H4 (cell line): ENCODE measurements at places on chromosomes 12 and 14. TPM values are rescaled to one million over a fixed set of nuclear protein-coding genes. Genes with fewer than 3 reads are reported as not detected.

- DNase-seq = no peak
These were observed 17.4 kb downstream of the PPP1CC start for GRCh38 chr12:110725267-110725666.

DNA sequence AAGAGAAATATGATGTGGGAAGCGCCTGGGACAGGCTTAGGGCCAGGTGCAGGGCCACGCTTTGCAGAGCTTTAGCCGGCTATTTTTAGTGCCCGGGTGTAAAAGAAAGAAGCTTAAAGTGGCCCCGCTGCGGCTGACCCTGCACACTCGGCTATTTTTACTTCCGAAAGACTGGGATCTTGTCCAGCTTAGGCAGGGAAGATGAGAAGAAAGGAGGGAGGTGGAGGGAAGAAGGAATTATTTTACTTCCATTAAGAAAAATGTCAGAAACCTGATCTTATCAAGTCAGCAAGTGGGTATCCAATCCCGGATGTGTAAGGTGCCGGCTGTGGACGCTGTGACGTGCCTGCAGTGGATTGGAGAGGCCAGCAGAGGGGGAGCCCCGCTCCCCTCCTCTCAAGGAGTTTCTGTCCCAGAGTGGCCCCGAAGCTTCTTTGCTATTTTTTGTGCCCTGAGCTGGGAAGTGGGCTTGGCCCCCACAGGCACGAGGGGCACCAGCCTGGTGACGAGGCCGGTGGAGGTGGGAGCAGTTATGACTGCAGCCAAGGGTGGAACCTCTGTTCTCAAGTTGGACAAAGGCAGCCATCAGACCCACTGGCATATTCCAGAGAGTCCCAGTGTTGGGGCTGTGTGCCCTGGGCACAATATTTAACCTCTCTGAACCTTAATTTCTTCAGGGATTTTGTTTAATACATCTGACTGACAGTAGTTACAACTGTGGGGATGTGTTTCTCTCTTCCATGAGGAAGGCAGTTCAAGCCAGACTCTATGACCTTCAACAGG is 97.7 kb downstream of the ESRRB start:
- DNase-seq = no peak

DNA sequence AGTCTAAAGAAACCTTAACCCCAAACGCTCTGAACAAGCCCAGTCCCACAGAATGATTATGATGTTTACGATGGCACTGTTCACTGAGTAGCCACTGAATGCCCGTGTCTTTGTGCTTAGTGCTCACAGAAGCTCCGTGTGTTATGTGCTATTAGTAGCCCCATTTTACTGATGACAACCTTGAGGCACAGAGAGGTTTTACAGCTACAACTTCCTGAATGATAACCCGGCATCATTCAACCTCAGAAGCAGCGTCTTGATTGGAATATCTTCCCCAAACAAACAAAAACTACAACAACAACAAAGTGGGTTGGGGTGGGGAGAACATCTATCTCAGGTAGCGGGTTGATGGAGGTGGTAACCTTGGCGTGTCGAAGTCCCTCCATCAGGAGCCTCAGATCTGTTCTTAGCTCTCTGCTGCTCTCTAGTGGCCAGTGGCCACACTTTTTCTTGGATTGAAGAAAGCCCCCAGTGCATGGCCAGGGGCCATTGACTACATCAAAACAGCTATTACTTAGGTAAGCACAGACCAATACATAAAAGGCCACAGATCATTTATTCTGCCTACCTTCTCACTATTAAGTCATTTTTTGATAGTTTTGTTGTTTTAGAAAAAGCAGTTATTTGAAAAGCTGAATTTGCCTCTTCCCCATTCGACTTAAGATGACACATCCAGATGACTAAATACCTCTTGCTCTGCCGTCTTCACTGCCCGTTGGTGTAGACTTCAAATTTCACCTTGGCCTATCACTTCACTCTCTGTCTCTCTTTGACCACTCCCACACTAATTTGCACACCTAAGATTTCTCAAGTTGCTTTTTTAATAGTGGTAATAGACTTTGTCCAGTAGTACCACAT is 376.9 kb downstream of the GALC start:
- DNase-seq = peak; percentile 44

- DNase-seq = no peak
These were observed 70.3 kb upstream of the RFLNA start for GRCh38 chr12:124224535-124225110.

DNA sequence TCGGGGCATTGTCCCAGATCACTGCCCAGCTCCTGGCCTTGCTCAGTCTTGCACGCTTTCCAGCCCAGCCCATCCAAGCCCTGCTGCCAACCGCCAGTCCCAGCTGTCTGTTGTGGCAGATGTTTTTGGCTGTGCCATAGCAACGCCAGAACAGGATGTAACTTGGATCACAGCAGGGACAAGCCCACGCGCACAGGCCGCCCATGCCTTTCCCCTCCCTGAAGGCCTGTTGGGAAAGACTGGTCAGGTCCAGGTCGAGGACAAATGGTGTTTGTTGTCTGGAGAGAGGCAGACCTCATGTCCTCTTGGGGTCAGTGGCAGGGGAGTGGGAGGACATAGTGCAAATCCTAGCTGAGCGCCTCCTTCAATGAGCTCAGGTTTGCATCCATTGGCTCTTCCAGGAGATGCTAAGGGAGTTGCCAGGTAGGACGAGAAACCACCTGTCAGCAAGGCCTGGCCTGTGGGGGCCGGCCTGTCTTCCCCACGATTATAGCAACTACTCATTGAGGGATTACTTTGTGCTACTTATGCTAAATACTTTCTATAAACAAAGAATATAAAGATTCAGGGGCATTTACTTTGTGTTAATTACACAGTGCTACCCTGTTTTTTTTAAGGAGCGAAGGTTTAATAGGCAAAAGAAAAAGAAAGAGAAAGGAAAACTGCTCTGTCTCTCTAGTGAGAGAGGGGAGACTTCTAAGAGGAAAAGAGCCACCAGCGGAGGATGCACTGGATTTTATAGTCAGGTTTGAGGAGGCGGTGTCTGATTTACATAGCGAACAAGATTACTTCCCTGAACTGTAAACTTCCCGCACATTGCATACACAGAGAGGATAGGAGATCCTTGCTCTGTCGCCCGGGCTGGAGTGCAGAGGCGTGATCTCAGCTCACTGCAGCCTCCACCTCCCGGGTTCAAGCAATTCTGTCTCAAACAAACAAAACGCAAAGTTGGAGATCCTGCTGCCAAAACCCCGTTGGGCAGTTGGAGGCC is 42.8 kb upstream of the CORO1C start:
- peak; percentile 31 for DNase-seq

Gene NT5DC3
- total RNA-seq = 3.2 and 3.7 TPM in 2 replicates

Gene LUM
- 485 and 703 TPM in 2 replicates for total RNA-seq

Gene BICDL1
- 1.4 and 6.8 TPM in 2 replicates for total RNA-seq

Gene POTEM
- total RNA-seq = not detected in 2 replicates
